ENCODE measurements at places on chromosomes 3 and 15.

GRCh38 chr3:178397836-178398235, 138.4 kb upstream of the KCNMB2 start:
- DNase-seq = no peak

DNA sequence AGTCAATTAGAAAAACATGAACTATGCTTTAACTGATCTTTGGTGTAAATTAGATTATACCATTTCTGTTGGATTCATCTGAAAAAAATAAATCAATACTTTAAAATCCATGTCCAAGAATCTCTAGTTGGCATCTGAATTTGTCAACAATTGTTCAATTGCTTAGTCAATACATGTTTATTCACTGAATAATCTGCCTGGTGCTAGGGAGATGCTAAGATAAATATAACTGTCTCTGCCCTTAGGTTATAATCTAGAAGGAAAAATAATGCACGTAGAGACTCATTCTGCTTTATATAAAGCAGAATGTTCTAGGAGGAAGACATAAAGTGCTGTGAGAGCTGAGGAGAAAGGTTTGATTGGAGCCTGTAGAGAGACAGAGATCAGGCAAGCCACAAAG, 537.2 kb upstream of the IL12A start:
- no peak for DNase-seq

DNA sequence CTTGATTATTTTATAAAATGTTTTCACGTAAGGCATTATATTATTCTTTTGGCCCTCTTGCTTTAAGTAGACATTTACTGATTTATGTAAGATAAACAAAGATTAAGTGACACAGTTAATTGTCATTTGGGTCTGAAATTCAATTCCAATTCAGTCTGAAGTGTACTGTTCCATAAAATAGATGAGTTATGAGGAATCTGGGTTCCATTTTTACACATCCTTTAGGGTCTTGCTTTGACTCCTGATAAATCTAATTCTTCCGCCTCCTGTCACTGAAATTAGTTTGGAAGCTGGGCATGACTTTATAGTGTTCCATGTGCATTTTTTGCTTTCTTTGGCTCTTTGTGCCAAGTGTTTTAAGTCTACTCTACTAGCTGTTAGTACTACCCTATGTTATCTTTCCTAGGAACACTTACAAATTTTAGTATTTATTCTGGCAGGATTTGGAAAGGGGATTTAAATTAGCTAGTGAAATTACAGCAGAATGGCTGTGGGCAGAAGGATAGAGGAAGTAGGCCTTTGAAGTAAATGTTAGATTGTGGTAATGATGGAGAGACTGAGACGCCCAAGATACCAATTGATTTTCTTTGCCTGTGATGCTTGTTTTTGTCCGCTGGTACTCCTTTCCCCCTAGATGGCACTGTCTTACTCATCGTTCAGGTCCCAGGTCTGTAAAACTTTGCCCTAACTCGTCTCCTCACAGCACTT, 14.3 kb downstream of the ARL8B start:
- peak; percentile 38 for DNase-seq

DNA sequence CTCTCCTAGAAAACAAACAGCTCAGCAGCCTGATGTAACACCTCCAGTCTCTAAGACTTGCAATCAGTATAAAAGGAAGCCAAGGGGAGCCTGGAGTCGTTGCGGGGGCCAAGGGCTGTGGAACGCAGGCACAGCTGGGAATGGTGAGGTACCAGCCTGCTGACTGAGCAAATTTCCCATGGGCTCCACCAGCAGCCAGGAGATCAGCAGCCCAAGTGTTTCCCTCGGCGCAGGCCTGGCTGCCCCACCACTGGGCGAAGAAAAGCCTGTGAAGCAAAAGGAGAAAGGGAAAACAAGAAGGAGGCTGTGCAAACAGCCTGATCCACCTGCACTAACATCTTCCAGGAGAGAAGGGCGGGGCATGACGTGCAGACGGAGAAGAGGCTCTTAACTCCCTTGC, 155.3 kb downstream of the SHQ1 start:
- DNase-seq = no peak

DNA sequence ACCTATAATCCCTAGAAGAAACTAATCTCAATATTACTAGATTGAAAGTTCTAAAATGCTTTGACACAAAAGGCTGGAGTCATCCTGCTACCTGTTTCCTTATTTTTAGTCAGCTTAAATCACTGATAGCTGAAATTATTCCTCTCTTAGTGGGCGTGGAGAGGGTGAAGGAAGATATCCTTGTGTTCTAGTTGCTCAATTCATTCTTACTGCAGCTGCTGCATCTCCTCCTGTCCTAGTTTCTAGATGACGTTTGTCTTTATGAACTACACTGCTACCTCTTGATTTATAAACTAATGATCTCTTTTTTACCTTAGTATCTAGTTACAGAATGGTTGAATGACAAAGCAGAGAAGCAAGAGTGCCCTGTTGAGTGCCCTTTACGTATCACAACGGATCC, 50.7 kb downstream of the SETD5 start:
- no peak for DNase-seq

DNA sequence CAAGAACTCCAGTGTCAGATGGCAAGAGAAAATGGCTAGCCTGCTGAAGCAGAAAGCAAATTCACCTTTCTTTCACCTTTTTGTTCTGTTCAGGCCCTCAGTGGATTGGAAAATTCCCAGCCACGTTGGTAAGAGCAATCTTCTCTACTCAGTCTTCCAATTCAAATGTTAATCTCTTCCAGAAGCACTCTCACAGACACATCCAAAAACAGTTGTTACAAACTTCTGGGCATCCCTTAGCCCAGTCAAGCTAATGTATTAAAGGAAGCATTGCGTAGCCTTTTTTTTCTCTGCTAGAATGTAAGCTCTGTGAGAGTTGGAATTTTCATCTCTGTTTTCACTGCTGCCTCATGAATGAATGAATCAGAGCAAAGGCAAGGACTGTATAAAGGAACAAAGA, 109.2 kb upstream of the ROBO2 start:
- no peak for DNase-seq
